Brain pericyte (primary cell): ENCODE measurements at places on chromosomes 7 and 10.

DNA sequence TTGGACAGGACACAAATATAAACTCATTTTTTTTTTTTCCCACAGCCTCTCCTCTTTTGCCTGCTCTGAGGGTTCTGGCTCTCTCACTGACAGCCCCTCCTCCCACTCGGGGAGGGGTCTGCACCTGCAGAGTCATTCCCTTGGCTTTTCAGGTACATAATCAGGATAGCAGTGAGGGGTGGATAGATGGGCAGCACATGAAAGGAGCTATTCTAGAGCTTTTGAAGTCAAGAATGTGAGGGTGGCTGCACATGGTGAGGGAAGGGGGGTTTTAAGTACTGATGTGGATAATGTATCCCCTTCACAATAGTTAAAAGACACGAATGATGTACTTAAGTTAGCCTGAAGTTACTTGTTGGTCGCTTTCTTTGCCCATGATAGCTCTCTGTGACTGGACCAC is 76.2 kb downstream of the CFAP58 start:
- no peak for DNase-seq

DNA sequence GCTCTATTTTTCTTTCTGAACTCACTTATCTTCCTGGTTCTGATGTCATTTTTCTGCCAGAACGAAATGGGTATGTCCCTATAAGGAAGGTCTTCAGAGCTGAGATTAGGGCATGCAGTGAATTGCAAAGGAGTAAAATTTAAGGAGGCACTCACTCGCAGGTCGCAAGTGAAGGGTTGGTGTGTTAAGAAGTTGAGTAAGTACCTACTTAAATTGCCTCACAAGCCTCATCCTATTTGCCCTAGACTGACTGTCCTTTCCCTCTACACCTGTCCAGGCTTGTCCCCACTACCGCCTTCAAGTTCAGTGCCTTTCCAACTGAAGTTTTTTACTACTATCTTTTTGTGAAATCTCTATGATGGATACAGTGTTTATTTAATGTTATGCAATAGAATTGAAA is 191.5 kb downstream of the AHR start:
- no peak for DNase-seq

GRCh38 chr10:22998091-22998490 is 70.2 kb downstream of the ARMC3 start:
- DNase-seq: no peak

GRCh38 chr7:154744256-154744860 is 258.6 kb downstream of the PAXIP1 start:
- no peak for DNase-seq

DNA sequence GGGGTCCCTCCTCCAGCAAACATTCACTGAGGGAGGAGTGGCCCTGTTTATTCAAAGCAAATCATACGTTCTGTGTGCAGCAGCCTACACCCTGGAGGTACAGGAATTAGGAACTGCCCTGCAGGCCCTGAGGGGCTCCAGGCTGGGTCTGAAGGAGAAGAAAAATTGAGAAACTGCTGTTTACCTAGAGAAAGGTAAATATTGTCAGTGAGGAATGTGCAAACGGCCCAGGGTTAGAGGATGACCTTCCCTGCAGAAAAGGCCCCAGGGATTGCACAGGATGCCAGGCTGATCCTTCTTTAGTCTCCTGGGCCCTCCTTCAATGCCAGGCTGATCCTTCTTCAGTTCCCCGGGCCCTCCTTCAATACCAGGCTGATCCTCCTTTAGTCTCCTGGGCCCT is 5.7 kb downstream of the CALML5 start:
- no peak for DNase-seq

GRCh38 chr7:154178895-154179294 is 126.7 kb downstream of the DPP6 start:
- no peak for DNase-seq

GRCh38 chr10:14904864-14905263 is 26.2 kb downstream of the SUV39H2 start:
- DNase-seq: no peak

- DNase-seq: no peak
Observed at GRCh38 chr10:123559066-123559822, 106.9 kb upstream of the GPR26 start.

- no peak for DNase-seq
Observed at GRCh38 chr10:69479240-69480067, 28.2 kb downstream of the TSPAN15 start.

DNA sequence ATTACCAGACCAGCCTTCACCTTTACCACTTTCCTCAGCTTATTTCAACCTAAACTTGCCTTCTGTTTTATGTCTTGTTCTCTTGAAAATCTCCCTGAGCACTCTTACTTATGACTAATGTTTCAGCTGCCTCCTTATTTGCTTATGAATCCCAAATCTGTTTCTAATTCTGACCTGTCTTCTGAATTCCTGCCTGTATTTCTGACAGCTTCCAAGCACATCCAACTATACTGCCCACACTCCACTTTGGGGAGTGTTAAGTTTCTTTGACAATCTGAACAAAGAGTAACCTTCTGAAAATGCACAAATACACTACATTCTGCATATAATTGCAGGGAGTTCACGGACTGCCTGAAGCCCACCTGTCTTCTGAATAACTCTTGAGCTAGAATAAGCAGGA is 48.7 kb downstream of the ARMC3 start:
- no peak for DNase-seq

DNA sequence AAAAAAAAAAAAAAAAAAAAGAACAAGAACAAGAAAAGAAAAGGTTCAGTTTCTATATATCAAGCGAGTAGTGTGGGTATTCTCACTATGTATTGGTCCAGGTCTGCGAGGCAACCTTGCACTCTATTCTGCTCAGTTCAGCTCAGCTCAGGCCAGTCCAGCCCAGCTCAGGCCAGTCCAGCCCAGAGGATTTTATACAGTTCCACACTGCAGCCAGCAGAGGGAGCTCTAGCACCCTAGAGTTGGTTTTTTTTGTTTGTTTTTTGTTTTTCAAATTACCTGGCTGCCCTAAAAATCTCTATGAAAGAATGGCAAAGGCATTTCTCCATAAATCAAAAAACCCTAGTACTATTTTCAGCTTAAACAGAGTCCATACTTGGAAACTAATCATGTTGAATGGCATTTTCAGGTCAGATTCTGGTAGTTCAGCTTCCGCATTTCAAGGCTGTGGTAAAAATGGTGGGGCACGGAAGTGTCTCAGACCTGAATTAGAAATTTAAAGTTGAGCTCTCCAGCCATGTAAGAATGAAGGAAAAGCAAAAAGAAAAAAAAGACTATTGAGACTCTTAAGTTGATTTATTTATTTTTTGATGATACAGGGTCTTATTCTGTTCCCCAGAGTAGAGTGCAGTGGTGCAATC is 55.2 kb upstream of the GSDME start:
- DNase-seq: no peak

- no peak for DNase-seq
Observed at GRCh38 chr10:4127518-4128315, 342.7 kb upstream of the KLF6 start.

- no peak for DNase-seq
Observed at GRCh38 chr7:39741942-39742623, 118.7 kb downstream of the RALA start.

GRCh38 chr7:30894009-30894408 is 17.6 kb upstream of the AQP1 start:
- no peak for DNase-seq

GRCh38 chr7:23343806-23344475 is 44.8 kb downstream of the MALSU1 start:
- DNase-seq: no peak

DNA sequence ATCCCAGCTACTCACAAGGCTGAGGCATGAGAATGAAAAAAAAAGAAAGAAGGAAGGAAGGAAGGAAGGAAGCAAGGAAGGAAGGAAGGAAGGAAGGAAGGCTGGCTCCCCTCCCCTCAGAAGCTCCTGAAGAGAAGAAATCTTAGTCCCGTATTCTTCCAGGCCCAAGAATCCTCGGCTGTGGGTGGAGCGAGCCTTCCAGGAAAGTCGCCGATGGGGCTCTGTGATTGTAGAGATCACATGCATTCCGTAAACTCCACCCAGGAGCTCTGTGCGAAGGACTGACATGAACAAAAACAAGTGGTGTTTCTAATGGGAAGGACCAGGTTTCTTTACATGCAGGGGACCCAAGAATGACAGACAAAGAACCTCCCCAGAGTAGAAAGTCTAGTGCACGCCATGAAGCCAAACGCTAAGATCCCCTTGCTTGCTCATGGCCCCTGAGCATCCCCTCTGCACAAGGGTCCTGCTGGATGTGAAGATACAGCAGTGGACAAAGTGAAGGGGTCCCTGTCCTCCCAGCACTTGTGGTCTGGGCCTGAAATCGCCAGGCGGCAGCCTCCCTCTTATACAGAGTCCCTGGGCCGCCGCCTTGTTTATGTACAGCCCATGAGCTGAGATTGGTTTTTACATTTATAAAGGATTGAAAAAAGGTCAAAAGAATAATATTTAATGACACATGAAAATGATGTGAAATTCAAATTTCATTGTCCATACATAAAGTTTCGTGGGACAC is 25.2 kb downstream of the CNPY1 start:
- DNase-seq: no peak

- DNase-seq: no peak
Observed at GRCh38 chr10:53886325-53887300, 914.4 kb downstream of the PCDH15 start.

DNA sequence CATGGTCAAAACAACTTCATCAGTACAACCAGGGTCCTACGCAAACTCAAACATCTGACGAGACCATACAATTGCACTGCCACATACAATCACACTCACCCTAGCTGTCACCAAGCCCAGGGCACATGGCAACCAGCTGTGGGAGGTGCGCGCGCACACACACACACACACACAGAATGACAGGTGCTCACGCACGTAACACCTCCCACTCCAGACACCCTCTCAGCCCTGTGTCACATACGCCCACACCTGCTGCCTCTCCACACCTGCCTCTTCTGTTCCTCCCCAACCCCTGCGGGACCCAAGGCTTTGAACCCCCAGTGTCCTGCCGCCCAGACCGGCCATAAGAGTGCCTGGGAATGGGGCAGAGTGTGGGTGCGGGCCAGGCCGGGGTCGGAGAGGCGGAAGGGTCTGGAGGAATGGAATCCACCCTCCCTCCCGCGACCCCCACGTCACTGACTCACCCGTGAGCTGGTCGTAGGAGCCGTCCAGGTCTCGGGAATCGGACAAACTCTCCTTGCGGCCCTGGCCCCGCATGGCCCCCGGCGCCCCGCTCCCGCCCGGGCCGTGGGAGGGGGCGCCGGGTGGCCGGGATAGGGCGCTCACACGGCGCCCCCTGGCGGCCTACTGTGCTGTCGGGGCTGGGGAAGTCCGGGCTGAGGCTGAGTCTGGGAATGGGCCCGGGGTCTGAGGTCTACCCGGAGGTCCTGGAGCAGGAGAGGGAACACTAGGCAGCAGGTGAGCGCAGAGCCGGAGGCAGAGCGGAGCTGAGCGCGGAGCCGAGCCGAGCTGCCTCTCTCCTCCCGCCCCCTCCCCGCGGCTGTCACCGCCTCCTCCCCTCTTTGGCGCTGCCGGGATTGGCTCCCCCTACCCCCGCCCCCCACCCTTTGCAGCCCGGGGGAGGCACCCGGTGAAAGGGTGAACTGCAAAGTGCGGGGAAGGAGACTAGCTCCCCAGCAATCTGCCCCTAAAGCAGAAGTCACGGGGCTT is at the start of gene KCNIP2:
Gene KCNIP2, minus strand, starts transcription at position 769 of the 990 bp plus-strand sequence. Its CDS starts 232 bp downstream, at position 537.
- DNase-seq: no peak
